ENCODE measurements at places on chromosomes 1 and 21.

- no peak for DNase-seq
Measured at GRCh38 chr1:242623119-242623518, 98.6 kb upstream of the PLD5 start.

- no peak for DNase-seq
Measured at GRCh38 chr21:36733857-36734256, 34.9 kb downstream of the SIM2 start.

DNA sequence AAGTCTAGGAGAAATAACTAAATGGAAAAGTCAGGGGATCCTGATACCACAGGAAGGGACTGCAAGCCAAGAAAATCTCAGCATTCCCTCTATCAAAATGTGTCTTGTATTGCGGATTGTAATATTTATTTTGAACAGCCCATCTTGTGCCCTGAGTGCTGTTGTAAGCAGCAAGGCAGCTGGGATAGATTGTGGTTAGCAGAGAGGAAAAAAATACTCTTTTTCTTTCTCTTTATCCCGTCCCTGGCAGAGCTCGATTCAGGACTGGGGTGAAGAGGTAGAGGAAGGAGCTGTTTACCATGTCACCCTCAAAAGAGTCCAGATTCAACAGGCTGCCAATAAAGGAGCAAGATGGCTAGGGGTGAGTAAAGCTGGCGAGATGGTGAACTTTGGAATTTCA is 1.2 kb downstream of the RGL1 start:
- DNase-seq, result no peak

DNA sequence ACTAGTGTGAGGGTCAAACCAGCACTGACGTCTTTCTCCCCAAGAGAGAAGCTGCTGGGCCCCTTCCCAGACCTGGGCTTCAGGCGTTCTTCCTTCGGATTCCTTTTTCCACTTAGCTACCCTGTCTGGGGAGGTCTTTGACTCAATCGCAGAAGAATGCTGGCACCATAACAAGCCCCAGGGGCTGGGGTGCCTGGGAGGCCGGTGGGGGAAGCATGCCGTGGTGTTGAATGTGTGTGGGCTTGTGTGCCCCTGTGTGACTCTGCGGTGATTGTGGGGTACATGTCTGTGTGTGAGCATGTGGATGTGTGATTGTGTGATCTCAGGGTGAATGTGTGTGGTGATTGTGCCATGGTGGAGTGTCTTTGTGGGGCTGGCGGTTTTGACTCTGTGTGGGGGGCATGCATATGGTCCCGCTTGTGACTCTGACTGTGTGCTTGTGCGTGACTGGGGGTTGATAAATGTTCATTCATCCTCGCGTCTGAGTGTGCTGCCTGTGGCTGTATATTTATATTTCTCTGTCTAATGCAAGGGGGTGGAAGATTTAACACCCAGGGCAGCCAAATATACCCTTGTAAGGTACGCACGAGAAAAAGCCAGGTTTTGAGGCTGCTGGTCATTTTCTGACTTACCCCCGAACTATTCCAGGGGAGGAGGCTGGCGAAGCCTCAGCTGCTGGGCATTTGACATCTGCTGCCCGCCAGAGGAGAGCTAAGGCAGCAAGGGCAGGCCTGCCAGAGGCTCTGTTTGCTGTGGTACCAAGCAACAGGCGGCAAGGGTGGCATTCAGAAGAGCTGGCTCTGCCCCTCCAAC is 1.1 kb upstream of the SYNC start:
- no peak for DNase-seq

GRCh38 chr1:81366173-81366572 is 434.6 kb upstream of the ADGRL2 start:
- no peak for DNase-seq

GRCh38 chr1:226223786-226224244 is 351 bp downstream of the MIXL1 start:
- peak; percentile 38 for DNase-seq

DNA sequence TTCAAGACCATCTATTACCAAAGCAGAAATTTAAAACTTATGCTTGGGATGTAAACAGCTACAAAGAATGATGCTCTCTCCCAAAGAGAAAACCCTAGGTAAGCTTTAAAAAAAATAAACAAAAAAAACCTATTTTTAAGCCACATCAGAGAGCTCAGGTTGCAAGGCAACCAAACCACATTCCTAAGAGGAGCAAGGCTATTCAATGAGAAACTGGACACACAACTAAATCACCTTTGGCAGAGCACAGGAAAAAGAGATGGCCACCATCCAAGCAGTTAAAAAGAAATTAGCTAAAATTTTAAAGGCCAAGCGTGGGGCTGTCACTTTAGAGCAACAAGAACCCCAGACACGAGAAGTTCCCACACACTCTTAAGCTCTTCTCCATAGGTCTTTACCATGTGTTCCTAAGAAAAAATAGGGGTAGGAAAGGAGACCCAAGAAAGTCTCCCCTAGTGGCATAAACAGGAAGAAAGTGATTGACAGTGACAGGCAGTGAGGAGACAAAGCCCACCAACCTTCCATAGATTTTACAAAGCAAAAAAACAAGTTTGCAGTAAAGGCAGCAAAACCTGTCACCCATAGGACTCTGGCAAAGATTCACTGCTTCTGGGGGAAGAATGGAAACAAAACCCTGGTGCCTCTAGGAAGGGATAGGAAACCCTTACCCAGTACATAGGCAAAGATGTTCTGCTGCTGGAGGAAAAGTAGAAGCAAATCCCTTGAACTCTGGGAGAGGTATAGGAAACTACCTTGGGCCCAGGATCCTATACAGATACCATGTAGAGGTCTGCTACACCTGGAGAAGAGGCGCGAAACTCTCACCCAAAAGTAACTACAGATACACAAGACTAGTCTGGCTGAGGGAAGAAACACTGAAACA is 68.5 kb downstream of the FOXJ3 start:
- no peak for DNase-seq

DNA sequence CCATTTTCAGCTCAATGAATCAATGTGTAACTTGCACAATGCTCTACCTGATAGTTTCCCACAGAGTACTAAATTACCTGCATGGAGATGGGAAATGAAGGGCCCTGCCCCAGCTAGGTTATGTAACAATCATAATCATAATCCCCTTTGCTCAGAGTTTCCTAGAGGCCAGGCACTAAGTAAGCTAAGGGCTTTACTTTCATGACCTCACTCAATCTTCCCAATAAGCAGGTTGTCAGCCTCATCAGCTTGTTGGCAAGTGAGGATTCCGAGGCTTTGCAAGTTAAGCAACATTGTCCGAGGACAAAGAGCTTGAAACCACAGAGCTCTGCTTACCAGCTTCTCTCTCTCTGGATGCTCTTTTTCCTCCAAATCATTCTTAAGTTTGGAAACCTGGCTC is 64.1 kb upstream of the NTPCR start:
- DNase-seq, result no peak

GRCh38 chr1:245183429-245183828 is 28.6 kb downstream of the KIF26B start:
- DNase-seq, result no peak

- DNase-seq, result no peak
Measured at GRCh38 chr1:86701731-86702130, 2.6 kb upstream of the SH3GLB1 start.

DNA sequence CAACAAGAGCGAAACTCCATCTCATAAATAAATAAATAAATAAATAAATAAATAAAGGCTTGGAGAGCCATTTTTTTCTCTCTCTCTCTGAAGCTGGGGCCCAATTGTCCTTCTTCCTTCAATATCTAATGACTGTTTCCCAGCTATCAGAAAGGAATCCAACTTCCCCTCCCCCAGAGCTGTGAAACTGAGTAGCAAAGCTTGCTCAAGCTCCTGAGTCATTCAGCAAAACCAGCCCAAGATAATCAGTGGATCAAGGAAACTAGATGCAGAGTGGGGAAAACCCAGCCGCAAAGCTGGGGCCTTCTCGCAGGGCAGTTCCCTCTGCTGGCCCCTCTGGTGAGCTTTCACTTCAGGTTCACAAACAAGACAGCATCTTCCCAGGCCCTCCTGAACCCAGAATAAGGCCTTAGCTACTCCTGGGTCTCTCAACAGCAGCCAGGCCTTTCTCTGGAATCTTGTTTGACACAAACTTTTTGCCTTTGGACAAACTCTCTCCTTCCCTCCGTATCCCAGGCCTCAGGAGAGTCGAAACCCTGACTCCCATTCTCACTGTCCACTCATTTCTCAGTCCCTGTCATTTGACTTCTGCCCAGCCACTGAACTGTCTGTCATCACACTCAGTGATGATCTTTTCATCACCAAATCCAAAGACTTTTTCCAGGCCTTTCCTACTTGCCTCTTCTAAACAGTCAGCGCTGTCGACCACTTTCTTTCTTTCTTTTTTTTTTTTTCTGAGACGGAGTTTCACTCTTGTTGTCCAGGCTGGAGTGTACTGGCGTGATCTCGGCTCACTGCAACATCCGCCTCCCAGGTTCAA is 18.0 kb upstream of the PTP4A2 start:
- DNase-seq, result no peak

GRCh38 chr1:108828074-108828961 is 28.6 kb downstream of the AKNAD1 start:
- DNase-seq, result peak; percentile 80

DNA sequence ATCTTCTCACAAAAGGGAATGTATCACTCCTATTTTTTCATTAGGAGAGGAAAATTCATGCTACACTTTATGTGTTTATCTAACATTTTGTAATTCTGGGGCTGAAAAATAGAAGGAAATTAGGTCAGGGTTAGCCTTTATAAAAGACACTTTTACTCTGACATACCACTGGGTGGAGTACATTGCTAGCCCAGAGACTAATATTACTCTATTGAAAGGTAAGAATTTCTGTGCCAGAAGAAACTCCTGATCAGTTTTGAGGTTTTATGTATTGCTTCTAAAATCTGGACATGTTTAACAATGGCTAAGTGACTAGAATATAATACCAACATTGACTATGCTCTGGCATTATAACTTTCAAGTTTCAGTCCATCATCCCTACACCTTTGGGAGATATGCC is 724.6 kb downstream of the USP25 start:
- no peak for DNase-seq

DNA sequence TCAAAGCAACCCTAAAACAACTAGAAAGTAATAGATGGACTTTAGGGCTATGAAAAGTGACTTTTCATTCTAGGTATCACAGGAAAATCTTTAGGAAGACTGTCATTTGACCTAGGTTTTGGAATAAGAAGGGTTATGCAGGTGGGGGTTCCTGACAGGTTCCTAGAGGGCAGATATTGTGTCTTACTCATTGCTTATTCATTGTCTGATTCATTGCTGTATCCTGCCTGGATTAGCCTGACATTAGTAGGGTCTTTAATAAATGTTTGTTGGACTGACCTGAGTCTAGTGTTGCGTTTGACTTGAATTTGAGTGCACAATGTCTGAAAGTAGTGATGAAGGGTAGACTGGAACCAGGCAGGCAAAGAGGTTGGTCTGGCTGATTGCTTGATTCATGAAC is 6.0 kb downstream of the FNBP1L start:
- no peak for DNase-seq

DNA sequence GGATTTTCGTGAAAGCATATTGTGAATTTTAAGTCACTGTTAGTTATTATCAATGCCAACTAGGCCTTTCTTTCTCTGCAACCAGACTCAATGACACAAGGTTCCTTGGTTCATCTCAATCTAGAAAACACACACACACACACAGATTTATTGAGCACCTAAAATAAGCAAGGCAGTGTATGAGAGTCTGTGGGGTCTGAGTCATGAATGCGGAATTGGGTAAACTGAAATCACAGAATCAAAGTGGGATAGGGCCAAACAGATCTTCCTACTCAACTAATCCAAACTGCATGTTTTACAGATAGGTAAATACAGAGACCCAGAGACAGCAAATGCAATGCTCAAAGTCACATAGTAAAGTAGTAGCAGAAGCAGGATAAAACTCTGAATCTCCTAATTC is 48.5 kb upstream of the NRDC start:
- DNase-seq, result no peak

DNA sequence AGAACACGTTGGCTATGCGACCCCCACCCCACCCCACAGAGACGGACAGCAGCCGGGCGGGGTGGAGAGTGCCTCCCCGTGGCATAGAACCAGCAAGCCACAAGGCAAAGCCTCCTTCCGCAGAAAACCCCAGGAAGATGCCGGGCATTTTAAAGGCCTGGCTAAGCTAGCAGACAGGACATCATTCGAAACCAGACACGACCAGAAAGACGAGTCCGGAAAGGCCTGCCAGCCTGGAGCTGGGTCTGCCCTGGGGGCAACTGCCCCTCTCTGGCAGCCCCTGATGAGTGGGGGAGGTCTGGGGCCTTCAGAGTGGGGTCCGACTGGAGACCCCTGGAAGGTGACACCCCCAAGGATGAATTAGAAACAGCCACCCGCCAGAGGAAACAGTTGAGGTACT is 8.5 kb downstream of the FTCD start:
- no peak for DNase-seq

GRCh38 chr1:179870870-179871269 is 6.7 kb downstream of the TOR1AIP2 start:
- DNase-seq, result no peak

GRCh38 chr1:44677201-44677766 is 2.8 kb downstream of the ARMH1 start:
- no peak for DNase-seq

DNA sequence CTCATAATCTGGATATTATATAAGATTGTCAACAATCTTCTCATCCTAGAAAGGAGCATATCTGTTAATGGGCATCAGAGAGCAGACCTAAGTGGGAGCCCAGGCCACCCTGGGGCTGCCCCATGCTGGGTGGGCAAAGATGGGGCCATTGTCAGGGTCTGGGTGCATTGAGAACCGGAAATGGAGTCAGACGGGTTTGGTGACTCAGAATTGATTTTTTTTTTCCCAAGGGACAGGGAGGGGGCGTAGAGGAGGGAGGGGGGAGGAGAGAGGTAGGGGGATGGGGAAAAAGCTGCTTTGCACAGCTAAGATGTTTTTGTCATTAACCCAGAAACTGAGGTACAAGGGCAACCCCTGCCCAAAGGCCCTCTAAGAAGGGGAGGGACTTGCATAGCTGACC is 1.3 kb downstream of the ATXN7L2 start:
- no peak for DNase-seq

GRCh38 chr1:187689129-187689528 is 860.4 kb downstream of the PLA2G4A start:
- no peak for DNase-seq

DNA sequence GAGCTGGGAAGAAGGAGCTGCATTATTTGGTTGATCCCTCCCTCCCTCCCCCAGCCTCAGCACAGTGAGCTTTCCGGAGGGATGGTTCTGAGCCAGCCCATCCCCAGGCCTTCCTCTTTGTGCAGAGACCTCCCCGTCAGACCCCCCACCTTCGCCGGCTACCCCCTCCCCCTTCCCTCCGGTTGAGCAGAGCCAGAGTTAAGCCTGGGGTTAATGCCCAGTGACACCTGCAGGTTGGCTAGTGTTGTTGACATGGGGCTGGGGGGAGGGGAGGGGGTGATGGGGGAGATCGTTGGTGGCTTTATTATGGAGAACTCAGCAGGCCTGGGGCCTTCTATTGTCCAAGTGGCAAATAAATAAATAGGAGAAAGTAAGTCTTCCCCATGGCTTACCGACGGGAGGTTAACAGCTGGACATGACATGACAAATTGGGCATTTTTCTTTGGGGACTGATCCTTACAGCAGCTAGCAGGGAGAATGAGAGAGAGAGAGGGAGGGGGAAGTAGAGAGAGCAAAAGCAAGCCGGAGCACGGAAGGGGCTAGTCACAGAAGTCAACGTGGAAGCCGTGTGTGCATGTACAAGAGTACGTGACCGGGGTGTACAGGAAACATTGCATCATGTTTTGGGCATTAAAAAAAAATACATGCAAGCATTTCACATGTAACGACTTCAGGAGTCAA is 131.1 kb downstream of the TMEM53 start:
- peak; percentile 89 for DNase-seq

- DNase-seq, result no peak
Measured at GRCh38 chr1:177413982-177414596, 243.3 kb downstream of the BRINP2 start.

Data from neuronal stem cell (in vitro differentiated cells).